ENCODE measurements at places on chromosomes 2 and 18.

GRCh38 chr18:37294951-37295350, 270.6 kb downstream of the CELF4 start:
- no peak for DNase-seq

DNA sequence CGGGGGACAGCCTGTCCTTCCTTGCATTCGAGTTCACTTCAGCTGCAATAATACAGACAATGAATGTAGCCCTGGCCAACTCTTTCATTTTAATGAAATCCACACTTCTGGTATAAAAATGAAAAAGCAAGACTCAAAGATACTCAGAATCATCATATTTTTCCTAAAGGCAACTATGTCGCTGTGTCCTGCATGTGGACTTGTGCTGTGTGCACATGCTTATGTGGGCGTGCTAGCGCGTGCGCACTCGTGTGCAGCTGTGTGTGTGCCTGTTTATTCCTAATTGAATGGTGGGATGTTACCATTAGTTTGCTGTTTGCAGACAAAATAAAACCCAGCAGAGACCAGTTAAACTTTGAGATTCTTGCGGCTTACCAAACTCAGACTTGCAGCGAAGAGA, 49.6 kb downstream of the SMIM21 start:
- DNase-seq: no peak

- no peak for DNase-seq
Measured at GRCh38 chr2:68390586-68390985, 25.5 kb downstream of the PLEK start.

- DNase-seq: no peak
Measured at GRCh38 chr2:46644690-46645385, 165.5 kb downstream of the TMEM247 start.

- DNase-seq: no peak
Measured at GRCh38 chr18:26082475-26082874, 7.9 kb downstream of the SS18 start.

DNA sequence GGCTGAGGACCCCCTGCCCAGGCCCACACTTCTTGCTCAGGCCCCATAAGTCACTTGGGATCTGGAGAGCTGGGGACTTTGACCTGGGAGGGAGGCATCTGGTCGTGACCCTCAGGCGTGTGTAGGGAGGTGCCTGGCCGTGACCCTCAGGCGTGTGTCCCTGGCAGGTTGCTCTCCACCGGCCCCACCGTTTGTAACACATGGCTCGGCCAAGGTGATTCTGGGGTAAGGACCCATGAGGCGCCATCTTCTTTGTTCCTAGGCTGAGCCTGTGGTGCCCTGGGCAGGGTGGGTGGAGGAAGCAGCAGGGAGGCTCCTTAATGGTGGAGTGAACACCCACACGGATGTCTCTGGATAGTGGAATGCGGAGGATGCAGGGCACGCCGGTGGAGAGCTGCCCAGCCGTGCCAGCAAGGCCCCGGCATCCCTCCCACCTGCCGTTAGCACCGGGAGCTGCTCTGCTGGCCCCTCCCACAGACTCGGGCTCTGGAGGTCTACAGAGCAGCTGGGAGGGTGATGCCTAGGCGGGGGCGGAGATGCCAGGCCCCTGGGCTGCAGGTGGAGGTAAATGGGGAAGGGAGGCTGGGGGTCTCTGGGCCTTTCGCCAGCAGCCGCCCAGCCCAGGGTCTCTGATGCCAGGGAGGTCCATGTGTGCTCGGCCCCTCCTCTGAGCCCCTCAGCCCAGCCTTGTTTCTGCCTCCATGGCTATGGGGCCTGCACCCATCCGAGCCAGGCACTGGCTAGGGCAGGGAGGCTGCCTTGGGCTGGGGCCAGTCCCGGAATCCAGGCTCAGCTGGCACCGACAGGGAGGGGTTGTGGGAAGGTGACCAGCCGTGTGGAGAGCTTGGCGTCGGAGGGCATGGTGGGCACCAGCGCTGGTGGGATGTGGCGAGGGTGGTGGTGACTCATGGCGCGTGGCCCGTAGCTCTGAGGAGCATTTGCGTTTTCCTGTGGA, 1.1 kb upstream of the GAL3ST2 start:
- DNase-seq: peak; percentile 23

DNA sequence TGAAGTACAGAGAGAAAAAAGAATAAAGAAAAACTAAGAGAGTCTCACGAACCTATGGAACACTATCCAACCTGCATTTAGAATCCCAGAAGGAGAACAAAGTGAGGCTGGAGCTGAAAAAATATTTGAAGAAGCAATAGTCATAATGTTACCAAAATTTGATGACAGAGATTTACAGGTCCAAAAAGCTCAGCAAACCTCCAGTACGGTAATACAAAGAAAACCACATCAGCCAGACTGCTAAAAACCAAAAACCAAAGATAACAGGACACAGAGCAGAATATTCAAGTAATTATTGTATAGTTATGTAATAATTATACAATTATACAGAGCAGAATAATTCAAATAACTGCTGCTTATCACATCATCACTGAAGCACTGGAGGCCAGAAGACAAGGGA, 23.7 kb downstream of the ATL2 start:
- DNase-seq: no peak

DNA sequence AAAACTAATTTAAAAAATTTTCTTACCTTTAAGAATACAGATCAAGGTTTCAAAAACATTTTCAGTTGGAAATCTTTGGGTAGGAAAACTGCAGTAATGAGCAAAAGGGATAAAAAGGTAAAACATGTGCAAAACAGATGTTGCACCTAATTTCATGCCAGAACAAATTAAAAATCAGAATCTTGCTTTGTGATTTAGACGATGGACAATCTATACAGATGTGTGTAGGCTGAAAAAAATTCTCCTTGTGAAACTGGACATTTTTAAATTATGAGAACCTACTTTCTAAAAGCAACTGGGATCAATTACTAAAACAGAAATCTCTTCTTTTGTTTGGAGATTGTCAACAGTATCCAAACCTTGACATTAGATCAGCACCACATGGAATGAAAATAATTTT, 183.2 kb upstream of the ITGA4 start:
- DNase-seq: no peak

- DNase-seq: peak; percentile 60
Measured at GRCh38 chr2:70124983-70125480, 37.8 kb downstream of the PCBP1 start.

GRCh38 chr2:63697160-63697559, 108.4 kb downstream of the MDH1 start:
- DNase-seq: no peak

DNA sequence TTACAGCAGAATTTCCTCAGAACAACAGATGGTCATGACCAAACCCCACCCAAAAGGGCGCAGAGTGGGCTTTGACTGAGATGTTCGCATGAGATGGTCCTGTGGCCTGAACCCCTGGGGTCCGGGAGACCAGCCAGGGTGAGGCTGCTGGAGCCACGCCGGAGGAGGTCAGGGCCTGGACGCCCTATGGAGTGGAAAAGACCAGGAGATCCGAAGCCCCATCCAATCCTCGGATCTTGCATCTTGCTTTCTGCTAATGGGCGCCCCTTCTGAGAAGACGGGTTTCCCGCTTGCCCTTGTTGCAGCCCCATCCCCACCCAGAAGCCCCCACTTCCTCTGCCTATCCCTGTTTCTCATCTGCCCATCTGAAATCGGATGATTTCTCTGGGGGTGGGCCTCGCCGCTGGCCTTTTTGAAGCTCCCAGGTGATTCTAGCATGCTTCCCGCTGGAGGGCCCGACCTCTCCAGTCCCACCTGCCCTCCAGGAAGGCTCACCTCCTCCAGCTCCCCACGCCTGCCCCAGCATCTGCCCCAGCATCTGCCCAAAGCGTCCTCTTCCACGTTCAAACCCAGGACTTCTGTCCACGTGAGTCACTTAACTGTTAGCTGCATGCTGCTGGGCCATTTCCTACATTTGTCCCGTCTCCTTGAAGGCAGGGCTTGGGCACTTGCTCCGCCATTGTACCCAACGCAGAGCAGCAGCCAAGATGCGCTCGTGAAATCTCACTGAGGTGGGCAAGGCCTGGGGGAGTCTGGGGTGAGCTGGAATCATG, 4.3 kb upstream of the CNDP1 start:
- DNase-seq: no peak

- DNase-seq: no peak
Measured at GRCh38 chr2:174007010-174007409, 41.8 kb upstream of the SP3 start.

DNA sequence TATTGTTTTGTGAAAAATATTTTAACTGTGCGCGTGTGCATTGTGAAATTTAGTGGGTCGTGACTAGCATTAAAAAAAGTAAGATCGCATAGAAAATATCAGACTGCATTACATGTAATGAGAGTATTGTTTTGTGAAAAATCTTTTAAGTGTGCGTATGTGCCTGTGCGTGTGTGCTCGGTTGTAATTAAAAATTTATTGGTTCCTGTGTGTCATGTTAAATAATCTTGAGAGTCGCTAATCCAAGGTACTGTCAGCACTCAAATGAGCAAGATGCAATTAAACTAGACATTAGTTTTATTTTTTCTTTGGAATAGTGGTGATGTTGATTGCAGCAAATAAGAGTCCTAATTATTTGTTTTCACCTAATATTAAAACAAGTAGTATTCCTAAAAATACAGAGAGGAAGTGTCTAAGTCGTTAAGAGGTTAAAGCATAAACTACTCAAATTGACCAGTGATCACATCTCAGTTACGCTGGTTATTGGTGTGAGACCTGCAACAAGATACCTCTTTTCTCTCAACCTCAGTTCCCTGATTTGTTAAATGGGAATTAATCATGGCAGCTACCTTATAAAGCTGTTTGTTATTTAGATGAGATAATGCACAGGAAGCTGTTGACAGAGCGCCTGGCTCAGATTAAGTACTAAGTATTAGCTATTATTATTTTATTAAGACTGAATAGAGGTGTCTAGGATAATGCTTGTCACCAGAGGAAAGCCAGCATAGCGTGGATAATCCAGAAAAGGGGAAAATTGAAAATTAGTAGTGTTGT, 1.9 kb downstream of the ZDBF2 start:
- DNase-seq: no peak

GRCh38 chr2:187187519-187187918, 260.5 kb downstream of the CALCRL start:
- no peak for DNase-seq

- no peak for DNase-seq
Measured at GRCh38 chr18:43581936-43582519, 304.7 kb upstream of the SYT4 start.

DNA sequence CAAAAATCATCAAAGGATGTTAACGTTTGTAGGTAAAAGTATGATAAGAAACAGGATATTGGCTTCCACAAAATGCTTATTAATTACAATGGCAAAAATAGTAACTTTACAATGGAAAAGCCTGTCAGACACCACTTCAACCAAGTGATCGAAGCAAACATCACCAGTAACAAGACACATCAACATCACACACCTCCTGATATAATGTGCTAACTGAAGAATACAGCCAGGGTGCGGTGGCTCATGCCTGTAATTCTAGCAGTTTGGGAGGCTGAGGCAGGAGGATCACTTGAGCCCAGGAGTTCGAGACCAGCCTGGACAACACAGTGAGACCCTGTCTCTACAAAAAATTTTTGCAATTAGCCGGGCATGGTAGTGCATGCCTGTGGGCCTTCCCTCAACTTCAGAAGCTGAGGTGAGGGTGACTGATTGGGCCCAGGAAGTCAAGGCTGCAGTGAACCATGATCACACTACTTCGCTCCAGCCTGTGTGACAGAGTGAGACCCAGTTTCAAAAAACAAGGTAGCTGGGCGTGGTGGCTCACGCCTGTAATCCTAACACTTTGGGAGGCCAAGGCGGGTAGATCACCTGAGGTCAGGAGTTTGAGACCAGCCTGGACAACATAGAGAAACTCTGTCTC, 15.0 kb downstream of the MGAT4A start:
- DNase-seq: no peak

GRCh38 chr18:48009116-48009745, 78.8 kb upstream of the SMAD2 start:
- DNase-seq: no peak

- no peak for DNase-seq
Measured at GRCh38 chr2:26283606-26284005, 38.9 kb downstream of the HADHB start.

GRCh38 chr2:117686699-117687098, 127.8 kb upstream of the DDX18 start:
- peak; percentile 52 for DNase-seq

GRCh38 chr18:2139691-2140090, 431.6 kb downstream of the METTL4 start:
- no peak for DNase-seq

DNA sequence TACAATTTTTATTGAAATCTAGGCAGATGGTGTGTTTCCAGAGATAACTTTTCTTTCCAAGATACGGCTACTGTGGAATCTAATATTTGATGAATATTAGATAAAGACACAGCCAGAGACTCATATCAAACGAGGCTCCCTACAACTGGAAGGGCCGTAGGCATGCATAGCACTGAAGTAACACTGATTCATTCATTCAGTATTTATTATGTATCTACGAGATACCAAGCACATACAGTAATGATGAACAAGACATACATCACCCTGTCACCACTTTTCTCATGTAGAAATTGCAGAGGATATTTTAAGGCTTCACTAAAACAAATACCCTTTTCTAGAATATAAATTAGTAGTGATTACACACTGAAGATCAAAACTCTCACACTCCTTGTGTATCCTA, 74.5 kb downstream of the KCTD18 start:
- no peak for DNase-seq

- DNase-seq: no peak
Measured at GRCh38 chr2:232345251-232345650, 33.3 kb upstream of the ALPP start.

DNA sequence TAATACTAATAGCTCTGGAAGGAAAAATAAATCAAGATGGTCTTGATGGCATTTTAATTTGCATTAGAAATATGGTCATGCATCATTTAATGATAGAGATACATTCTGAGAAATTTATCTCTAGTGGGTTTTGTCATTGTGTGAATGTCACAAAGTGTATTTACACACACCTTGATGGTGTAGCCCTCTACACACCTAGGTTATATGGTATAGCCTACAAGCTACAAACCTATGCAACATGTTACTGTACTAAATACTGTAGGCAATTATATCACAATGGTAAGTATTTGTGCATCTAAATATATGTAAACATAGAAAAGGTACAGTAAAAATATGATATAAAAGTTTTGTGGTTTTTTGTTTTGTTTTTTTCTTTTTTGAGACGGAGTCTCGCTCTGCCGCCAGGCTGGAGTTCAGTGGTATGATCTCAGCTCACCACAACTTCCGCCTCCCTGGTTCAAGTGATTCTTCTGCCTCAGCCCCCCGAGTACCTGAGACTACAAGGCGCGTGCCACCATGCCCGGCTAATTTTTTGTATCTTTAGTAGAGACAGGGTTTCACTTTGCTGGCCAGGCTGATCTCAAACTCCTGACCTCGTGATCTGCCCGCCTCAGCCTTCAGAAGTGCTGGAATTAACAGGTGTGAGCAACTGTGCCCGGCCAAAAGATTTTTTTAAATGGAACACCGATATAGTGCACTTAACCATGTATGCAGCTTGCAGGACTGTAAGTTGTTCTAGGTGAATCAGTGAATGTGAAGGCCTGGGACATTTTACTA, 83.7 kb upstream of the UBXN4 start:
- DNase-seq: no peak

- DNase-seq: peak; percentile 62
Measured at GRCh38 chr2:65390134-65390533, 42.3 kb downstream of the SPRED2 start.

GRCh38 chr18:45112682-45113081, 432.0 kb downstream of the SETBP1 start:
- no peak for DNase-seq

All from GM13977 (cell line).